ENCODE measurements at places on chromosomes 1 and 21. TPM values are rescaled to one million over a fixed set of nuclear protein-coding genes. Genes with fewer than 3 reads are reported as not detected.

SPATA21 gene
- not detected for total RNA-seq

CRABP2 gene
- total RNA-seq: 591 TPM

C8A gene
- not detected for total RNA-seq

MOV10 gene
- total RNA-seq: 35.3 TPM

GRHL3 gene
- 46.5 TPM for total RNA-seq

BSND gene
- total RNA-seq: not detected

SPATA6 gene
- 0.65 TPM for total RNA-seq

LMO4 gene
- 30.2 TPM for total RNA-seq

PKNOX1 gene
- total RNA-seq: 9.1 TPM

DISP3 gene
- total RNA-seq: 0.37 TPM

OR14K1 gene
- not detected for total RNA-seq
